Activated gamma-delta T cell treated with Interleukin-2 at 50 U/mL for 16 hours (primary cell): ENCODE measurements at places on chromosomes 11 and 22.

DNA sequence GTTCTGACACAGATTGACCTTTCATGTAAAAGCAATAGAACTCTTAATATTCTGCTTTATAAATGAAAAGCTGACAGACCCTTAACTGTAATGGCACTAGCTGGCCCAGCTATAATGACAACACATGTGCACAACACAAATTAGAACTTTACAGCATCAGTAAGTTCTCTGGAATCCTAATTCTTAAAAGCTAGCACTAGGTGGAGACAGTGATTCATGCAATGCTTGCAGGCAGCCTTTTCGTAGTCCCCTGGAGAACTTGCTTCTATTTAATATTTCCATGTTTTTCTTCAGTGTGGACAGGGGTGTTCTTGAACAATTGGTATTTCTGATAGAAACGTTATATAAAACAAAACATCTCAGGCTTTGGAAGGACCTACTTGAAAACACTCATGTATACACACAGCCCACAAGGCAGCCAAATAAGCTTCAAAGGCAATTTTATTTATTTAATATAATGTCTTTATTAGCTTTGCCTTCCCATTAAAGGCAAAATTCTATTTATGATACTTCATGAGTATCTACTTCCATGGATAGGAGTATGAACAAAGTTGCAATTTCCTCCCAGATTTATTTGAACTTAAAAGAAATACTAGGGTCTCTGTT lies 374.3 kb upstream of the MPPED2 start:
- DNase-seq, result no peak

DNA sequence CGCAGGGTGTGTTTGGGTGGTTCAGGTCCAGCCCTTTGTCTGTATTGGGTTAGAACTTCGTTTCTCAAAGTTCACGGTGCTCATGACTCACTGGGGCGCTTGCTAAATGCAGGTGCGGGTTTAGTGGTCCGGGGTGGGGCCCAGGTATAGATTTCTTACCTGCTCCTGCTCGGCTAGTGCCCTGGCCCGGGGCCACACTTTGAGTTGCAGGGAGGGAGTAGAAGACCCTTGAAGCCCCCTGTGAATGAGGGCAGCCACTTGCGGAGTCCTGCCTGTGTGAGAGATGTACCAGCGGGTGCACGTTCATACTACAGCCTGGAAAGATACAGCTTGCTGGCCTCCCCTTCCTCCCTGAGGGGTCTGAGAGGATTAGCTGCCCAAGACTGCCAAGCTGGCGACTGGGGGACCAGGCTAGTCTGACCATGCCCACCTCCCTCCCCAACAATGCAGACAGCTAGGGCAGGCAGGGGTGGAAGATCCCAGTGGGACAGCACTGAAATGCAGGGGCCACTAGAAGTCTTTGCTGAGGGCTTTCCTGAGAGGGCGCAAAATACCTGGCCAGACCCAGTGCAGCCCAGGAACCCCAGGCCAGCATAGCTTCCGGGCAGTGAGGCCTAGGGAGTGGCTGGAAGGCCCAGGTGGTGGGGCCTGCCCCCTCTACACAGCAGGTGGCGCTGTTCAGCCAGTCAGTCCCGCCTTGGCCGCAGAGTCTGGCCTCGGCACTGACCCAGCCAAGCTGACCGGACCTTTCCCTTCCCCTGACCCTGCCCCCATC lies 5.1 kb upstream of the MYRF start:
- DNase-seq, result peak; percentile 37

- DNase-seq, result no peak
Observed at GRCh38 chr11:119055901-119056300, 1.1 kb downstream of the HYOU1 start.

DNA sequence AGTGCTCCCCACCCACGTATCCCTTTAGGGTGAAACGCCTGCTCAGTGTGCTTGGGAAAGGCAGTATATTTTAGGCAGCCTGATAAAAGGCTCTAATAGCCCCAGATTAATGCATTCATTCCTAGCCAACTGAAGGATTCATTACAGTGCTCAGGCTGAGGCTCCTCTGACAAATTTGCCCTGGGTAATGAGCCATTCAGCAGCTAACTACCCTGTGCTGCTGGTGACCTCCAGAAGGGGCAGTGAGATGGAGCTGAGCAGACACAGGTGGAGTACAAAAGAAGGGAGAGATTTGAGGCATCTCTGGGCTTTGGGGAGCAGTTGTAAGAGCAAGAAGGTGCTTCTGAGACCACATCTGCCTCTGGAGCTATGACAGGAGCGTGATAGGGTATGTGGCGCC lies 817.0 kb downstream of the NTM start:
- DNase-seq, result no peak

GRCh38 chr11:22510741-22511140 lies 114.9 kb downstream of the FANCF start:
- no peak for DNase-seq

GRCh38 chr11:43517518-43517917 lies 158.8 kb downstream of the TTC17 start:
- DNase-seq, result no peak

- DNase-seq, result no peak
Observed at GRCh38 chr22:28799606-28800307, 612 bp downstream of the XBP1 start.

- DNase-seq, result no peak
Observed at GRCh38 chr11:32032478-32032877, 58.4 kb upstream of the RCN1 start.

DNA sequence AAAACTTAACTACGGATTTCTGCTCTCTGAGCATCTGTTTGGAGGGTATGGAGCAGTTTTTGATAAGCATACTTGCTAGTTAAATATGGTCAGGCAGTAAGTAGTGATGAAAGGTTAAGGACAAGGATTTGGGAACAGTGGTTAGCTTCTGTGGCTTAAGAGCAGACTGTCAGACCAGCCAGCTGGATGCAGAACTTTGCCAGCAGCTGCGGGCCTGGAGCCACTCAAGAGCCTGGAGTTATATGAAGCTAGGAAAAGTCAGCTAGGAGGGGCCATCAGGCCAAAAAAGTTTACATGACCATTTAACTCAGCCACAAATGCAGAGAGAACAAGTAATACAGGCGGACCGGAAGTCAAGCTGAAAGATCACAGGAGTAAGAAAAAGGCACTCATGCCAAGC lies 1817.7 kb downstream of the LRRC4C start:
- no peak for DNase-seq

DNA sequence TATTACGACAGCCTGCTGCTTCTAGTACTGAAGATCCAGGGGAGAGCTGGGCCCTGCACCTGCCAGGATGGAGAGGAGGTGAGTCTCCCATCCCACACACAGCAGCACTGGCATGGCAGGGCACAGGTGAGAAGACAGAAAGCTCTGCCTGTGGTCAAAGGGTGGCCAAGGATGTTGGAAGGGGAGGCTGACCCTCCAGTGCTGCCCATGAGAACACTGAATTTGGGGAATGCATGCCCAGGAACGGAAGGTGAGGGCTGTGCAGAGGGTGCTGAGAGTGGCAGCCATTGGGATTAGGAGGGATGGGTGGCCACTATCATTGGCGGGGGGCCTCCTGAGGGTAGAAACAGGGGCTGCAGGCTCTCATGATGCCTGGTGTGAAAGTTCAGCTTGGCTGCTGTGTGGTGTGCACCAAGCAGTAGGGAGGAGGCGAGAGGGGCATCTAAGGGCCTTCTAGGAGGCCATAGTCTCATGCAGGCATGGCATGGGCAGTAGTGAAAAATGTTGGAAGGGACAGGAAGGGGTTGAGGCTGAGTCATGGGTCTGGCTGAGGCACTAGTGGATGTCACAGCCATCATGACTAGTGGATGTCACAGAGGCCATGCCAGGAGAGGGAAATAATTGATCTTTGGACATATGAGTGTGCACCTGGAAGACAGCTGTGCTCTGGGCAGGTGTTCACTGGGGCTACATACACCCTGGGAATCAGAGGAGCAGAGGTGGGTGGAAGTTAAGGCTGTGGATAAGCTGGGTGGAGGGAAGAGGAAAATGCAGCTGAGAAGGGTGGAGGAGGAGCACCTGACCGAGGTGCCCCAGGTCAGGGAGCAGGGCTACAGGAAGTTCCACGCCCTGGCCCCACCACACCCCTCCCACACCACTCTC lies 2.5 kb upstream of the LRRC74B start:
- DNase-seq, result no peak

GRCh38 chr11:27699926-27700350 lies 317 bp downstream of the BDNF start:
- DNase-seq, result no peak

DNA sequence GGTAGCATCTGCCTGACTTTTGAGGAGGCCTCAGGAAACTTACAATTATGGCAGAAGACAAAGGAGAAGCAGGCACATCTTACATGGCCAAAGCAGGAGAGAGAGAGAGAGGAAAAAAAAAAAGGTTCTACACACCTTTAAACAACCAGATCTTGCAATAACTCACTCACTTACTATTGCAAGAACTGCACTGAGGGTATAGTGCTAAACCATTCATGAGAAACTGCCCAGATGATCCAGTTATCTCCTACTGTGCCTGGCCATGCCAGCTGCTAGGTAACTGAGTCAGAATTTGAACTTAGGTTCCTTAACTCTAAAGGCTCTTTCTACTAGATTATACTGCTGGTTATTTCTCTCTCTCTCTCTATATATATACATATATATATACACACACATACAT lies 7.3 kb downstream of the HORMAD2 start:
- no peak for DNase-seq

- DNase-seq, result peak; percentile 14
Observed at GRCh38 chr11:68328374-68329091, 16.1 kb downstream of the LRP5 start.

DNA sequence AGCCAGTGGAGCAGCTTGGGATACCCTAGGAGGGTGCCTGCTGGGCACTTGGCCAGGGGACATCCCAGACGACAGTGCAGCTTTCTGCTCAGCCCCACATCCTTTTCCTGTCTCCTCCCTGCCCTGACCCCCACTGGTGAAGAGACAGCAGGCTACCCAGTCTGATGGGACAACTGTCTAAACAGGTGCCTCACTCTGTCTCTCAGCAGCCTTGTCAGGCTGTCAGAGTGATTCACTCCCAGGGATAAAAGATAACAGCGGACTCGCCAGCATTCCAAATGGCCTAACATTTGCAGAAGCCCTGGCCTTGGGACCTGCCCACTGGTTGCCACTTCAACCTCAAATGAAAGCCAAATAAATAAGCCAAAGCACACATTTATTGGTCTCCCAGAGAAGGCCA lies 318.6 kb upstream of the PLET1 start:
- no peak for DNase-seq

DNA sequence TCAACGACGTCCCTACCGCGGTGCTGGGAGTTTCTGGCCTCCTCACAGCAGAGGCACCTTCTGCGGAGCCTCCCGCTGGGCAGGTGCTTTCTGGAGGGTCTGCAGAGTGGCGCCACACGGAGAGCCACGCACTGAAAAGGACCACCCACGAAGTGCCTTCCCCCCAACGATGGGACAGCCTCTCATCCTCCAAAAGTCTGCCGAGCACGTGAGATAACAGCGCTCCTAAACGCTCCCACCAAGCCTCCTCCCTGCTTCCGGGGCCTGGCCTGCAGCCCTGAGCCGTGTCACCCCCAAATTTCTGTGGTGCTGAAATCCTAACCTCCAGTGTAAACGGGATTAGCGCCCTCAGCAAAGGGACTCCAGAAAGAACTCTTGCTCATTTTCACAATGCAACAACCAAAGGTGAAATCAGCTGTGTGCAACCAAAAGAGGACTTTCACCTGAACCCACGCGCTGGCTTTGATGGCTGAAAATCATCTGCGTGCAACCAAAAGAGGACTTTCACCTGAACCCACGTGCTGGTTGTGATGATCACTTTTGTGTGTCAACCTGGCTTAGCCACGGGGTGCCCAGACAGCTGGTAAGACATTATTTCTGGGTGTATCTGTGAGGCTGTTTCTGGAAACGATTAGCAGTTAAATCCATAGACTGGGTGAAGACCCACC lies 924.6 kb downstream of the BRD1 start:
- DNase-seq, result no peak

DNA sequence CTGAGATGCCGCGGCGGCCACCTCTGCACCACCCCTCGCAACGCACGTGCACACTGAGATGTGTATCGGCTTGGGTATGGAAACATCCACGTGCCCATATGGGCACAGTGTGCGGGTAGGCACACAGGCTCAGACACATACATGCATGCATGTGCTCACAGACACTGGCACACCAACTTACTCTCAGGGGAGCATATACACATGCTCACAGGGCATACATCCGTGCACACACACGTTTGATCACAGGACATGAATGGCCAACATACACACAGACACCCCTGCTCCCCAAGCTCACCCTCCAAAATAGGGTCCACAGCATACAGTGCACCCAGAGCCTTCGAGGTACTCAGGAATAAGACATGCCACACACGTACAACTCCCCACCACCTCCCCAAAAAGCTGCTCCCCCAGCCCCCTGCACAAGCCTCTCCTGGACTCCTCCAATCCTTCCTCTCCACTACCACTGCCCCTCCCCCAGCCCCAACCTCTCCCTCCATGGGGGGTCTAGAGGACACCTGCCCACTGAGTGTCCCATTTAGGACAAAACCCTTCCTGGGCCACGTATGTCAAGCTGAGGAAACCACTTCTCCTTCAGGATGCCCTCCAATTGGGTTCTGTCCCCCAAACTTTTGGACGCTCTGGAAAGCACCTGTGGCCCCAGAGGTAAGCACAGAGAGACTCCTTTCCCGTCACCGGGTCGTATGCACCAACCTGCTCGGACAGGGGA lies 53.1 kb downstream of the SLC22A12 start:
- no peak for DNase-seq

DNA sequence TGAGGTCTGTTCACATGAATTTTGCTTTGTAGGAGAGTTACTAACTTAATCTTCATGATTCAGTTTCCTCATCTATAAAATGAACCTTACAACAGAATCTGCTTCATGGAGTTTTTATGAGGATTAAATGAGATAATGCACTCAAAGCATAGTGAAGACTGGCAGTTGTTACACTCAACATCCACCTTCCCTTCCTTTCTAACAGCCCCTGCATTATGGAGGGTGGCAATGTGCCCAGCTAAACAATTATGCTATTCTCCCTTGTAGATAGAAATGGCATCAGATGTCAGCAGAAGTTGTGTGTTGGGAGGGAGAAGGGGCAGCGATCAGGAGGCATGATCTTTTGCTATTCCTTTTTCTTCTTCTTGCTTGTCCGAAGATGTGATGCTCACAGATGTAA lies 6.5 kb downstream of the POU2AF1 start:
- no peak for DNase-seq

DNA sequence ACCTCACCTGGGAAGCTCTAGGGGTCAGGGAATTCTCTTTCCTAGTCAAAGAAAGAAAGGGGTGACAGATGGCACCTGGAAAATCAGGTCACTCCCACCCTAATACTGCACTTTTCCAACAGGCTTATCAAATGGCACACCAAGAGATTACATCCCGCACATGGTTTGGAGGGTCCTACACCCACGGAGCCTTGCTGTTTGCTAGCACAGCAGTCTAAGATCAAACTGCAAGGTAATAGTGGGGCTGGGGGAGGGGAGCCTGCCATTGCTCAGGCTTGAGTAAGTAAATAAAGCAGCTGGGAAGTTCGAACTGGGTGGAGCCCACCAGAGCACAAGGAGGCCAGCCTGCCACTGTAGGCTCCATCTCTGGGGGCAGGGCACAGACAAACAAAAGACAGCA lies 2830.6 kb upstream of the OR11H1 start:
- DNase-seq, result no peak

GRCh38 chr11:61529537-61530225 lies 21.1 kb downstream of the LRRC10B start:
- no peak for DNase-seq

GRCh38 chr11:120197251-120197891 lies 13.5 kb upstream of the OAF start:
- DNase-seq, result no peak
